ENCODE measurements at places on chromosomes 16 and 17. TPM values are rescaled to one million over a fixed set of nuclear protein-coding genes. Genes with fewer than 3 reads are reported as not detected.

RDM1 gene
- 4.3 TPM for total RNA-seq

MMP28 gene
- 0.50 TPM for total RNA-seq

AOC2 gene
- total RNA-seq, result 2.6 TPM

KRT31 gene
- total RNA-seq, result not detected

KRTAP4-9 gene
- total RNA-seq, result not detected

SULT1A4 gene
- 1.2 TPM for total RNA-seq

ASGR1 gene
- 4.4 TPM for total RNA-seq

OR4D1 gene
- total RNA-seq, result 0.22 TPM

PYCARD gene
- total RNA-seq, result 5.2 TPM

MYH13 gene
- total RNA-seq, result not detected

ITGA3 gene
- total RNA-seq, result 3.7 TPM

SDR42E1 gene
- total RNA-seq, result 12.5 TPM

GRCh38 chr17:40506786-40507185, 5.4 kb upstream of the TNS4 start:
- no peak overlapping the region for H3K4me3 ChIP-seq
- peaks cover 4% of the 10 kb centered on the region for H3K27me3 ChIP-seq
- H3K36me3 ChIP-seq, result no peaks in the 10 kb centered on the region
- H3K27ac ChIP-seq, result no peak overlapping the region

DNA sequence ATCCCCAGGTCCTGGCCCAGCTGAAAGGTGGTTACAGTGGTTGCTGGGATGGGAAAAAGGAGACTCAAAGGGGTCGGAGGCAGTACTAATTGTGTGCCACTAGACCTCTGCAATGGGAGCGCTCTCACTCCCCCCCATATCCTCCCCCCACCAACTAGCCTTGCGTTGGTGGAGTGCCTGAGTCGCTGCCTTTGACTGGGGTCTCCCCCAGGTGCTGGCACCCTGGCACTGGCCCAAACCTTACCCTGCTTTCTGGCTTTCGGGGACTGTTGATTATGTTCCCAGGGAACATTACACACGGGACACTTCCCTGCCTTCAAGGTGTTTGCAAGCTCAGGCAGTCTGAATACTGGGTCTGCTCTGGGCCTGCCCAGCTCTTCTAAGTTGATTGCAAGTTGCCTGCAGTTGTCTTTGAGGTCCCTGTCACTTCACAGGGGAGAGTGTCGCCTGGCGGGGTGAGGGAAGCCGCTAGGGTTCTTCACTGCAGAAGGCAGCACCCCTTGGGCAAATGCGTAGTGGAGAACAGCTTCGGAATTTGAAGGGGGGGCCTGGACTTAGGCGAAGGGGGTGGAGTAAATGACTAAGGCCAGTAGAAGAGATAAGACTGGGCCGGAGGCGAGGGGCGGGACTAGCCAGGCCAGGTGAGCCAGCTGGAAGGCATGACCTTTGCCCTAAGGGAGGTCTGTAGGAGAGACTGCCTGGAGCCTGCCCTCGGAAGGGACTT, 98.0 kb downstream of the RAB11FIP4 start:
- no peak for DNase-seq
- peaks cover 5% of the 10 kb centered on the region for H3K36me3 ChIP-seq
- peak overlapping the region; percentile 87 for H3K4me3 ChIP-seq
- peak overlapping the region; percentile 63 for H3K27ac ChIP-seq
- no peaks in the 10 kb centered on the region for H3K27me3 ChIP-seq

DNA sequence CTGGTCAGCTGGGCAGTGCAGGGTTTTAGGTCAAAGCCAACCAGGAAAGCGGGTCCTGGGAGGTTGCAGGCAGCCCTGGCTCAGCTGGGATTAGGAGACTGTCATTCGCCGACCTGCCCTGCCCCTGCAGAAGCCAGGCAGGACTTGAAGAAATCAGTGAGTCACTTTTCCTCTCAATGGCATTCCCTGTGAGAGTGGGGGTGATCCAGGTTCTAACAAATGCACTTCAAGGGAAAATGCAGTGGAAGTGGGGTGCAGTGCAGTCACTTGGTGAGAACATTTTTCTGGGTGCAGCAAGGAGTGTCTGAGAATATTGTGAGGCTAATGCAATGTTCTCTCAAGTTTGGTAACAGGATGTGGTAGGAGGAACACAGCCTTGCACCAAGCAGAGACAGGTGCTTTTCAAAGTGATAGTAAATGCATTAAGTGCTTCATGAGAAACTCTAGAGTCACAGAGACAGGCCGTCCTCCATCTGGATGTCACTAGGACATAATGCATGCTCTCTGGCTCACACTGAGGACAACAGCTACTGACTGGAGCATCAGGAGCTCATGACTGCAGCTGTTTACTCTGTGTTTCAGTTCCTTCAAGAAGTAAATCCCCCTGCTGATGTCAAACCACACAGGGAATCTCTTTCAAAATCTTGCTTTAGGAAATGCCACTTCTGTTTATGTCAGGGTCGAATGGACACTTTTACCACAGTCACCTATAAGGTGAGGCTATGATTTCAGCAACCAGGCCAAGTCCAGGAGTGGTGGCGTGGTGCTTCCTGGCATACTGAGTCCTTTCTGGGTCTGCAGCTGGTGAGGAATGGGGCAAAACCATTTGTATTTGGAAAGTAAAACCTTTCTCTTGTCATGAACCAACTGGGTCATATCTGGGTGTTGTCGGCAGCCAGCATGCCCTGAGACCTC, 16.7 kb downstream of the CDK5R1 start:
- H3K27ac ChIP-seq, result peak overlapping the region; percentile 95
- no peak for DNase-seq
- peak overlapping the region; percentile 50 for H3K4me3 ChIP-seq
- H3K4me1 ChIP-seq, result peaks cover 57% of the 10 kb centered on the region
- H3K36me3 ChIP-seq, result peaks cover 8% of the 10 kb centered on the region
- H3K27me3 ChIP-seq, result no peaks in the 10 kb centered on the region

GRCh38 chr16:73000020-73000906, 47.7 kb downstream of the ZFHX3 start:
- H3K4me3 ChIP-seq, result no peak overlapping the region
- H3K4me1 ChIP-seq, result no peaks in the 10 kb centered on the region
- no peaks in the 10 kb centered on the region for H3K36me3 ChIP-seq
- no peak for DNase-seq
- H3K27me3 ChIP-seq, result no peaks in the 10 kb centered on the region

DNA sequence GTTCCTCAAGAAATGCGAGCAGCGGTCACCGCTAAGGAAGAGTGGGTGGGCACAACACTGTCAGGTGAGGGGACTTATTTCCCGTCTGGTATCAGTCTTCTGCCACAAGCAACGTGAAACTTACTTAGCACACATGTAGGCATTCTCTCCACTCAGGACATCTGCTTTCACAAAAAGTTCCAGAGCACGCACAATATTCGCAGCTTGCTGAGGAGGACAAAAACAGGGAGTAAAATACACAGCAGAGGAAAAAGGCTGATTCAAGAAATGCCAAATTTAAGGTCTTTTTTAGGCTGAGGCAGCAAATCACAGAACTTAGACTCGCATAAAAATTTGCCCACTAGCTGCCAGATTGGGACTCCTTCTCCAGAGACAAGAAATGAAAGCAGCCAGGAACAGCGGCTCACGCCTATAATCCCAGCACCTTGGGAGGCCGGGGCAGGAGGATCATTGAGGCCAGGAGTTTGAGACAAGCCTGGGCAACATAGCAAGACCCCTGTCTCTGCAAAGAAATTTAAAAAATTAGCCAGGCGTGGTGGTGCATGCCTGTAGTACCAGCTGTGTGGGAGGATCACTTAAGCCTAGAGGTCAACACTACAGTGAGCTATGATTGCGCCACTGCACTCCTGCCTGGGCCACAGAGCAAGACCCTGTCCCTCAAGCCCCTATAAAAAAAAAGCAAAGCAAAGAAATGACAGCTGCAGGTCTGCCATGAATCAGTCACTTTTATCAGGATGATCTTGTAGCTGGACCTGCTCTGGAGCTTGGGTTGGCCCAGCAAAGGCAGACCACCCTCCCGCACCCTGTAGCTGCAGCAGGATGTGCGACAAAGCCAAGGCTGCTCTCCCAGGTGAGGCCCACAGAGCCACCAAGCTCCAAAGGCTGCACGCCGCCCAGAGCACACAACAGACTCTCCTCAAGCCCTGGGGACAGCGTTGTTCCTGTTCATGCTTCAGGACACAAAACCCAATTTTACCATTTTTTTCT, 20.5 kb downstream of the USP36 start:
- DNase-seq, result no peak
- H3K36me3 ChIP-seq, result peaks cover 59% of the 10 kb centered on the region
- H3K27me3 ChIP-seq, result no peaks in the 10 kb centered on the region
- no peak overlapping the region for H3K4me3 ChIP-seq
- peaks cover 50% of the 10 kb centered on the region for H3K4me1 ChIP-seq

DNA sequence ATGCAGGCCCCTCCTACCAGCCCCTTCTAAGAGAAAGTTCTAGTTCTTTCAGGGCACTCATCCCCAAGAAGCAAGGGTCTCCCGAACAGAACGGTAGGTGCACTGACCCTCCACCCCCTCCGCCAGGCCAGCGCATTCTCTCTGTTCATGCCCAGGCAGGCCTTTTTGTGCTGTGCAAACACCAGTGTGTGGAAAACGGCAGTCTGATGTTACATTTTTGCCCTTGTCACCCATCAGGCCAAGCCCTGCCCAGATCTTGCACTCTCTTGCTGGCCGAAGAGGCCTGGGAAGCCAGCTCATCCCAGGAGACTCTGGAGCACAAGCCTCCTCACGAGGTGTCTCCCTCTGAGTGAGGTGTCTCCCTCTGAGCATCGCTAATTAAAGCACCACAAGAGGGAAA, 16.1 kb upstream of the MTSS2 start:
- no peak overlapping the region for H3K4me3 ChIP-seq
- no peaks in the 10 kb centered on the region for H3K27me3 ChIP-seq
- DNase-seq, result no peak
- H3K4me1 ChIP-seq, result peaks cover 13% of the 10 kb centered on the region
- H3K27ac ChIP-seq, result no peak overlapping the region
- peaks cover 1% of the 10 kb centered on the region for H3K36me3 ChIP-seq

DNA sequence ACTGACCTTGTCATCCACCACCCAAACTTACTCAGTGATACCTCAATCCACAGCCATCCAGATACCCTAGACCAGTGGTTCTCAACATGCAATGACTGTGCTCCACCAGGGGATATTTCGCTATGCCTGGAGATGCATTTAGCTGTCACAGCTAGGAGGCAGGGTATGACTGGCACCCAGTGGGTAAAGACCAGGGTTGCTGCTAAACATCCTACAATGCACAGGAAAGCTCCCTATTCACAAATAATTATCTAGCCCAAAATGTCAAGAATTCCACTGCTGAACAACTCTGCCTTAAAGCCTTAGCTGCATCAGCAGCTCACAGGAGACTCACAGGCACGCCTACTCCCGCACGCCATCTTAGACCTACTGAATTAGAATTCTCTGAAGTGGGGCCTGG, 212.6 kb downstream of the GRIN2A start:
- no peak for DNase-seq
- H3K27me3 ChIP-seq, result peaks cover 4% of the 10 kb centered on the region
- H3K36me3 ChIP-seq, result no peaks in the 10 kb centered on the region
- no peak overlapping the region for H3K4me3 ChIP-seq
- peaks cover 4% of the 10 kb centered on the region for H3K4me1 ChIP-seq

DNA sequence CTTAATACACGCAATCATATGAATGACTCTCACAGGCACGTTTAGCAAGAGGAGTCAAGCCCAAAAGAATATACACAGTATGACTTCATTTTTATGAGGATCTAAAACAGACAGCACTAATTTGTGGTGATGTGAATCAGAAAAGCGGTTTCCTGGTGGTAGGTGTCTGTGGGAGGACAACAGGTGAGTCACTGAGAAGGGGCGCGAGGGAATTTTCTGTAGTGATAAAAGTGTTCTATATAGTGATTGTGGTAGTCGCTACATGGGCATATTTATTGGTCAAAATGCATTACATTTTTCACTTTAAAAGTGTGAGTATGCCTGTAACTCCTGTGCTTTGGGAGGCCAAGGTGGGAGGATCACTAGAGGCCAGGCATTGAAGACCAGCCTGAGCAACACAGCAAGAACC, 7.6 kb upstream of the TNRC6A start:
- no peak overlapping the region for H3K4me3 ChIP-seq
- no peak overlapping the region for H3K27ac ChIP-seq
- peak; percentile 47 for DNase-seq
- H3K4me1 ChIP-seq, result peaks cover 10% of the 10 kb centered on the region

GRCh38 chr16:17515421-17516210, 44.9 kb upstream of the XYLT1 start:
- no peak for DNase-seq
- H3K27ac ChIP-seq, result no peak overlapping the region
- no peaks in the 10 kb centered on the region for H3K36me3 ChIP-seq
- H3K27me3 ChIP-seq, result peaks cover 4% of the 10 kb centered on the region
- H3K4me1 ChIP-seq, result no peaks in the 10 kb centered on the region

DNA sequence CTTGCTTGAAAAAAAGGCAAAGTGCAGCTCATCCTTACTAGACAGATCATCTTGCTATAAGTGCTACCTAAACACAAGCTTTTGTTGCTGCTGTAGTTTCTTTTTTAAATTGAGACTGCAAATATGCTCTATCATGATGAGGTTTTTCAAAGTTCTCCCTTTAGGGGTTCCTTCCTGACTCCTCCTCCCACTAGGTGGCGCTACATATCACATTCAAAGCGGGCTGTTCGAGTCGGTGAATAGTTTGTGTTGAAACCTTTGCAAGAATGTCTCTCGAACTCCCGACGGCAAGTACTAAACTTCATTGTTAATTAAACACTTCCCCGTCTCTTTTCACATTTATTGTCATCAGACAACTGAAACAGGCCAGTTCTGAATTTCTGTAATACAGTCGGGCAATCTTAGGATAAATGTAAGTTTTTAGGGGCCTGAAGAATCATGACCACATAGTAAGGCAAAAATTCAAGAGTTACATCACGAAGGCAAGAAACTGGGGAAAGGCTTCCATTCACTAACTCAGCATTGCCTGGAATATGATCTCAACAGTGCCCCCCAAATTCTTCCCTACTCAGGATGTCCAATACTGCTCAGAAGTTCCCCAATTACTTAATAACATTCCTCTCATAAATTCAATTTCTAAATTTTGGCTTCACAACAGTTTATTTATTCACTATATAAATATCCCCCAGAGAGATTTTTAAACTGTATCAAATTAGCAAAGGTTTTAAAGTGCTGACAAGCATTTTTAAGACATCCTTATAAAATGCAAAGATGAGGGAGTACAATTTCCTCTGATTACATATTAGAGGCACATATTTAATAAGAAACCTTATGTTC, 6.7 kb downstream of the HS3ST3A1 start:
- H3K4me3 ChIP-seq, result no peak overlapping the region
- H3K36me3 ChIP-seq, result no peaks in the 10 kb centered on the region
- peak; percentile 66 for DNase-seq
- peaks cover 4% of the 10 kb centered on the region for H3K4me1 ChIP-seq
- peaks cover 44% of the 10 kb centered on the region for H3K27me3 ChIP-seq

GRCh38 chr17:6162892-6163291, 92.7 kb downstream of the WSCD1 start:
- no peaks in the 10 kb centered on the region for H3K4me1 ChIP-seq
- no peaks in the 10 kb centered on the region for H3K36me3 ChIP-seq
- no peak overlapping the region for H3K4me3 ChIP-seq
- no peak for DNase-seq
- peaks cover 21% of the 10 kb centered on the region for H3K27me3 ChIP-seq

- H3K27ac ChIP-seq, result no peak overlapping the region
- DNase-seq, result no peak
- H3K4me3 ChIP-seq, result no peak overlapping the region
These were observed 4.4 kb downstream of the CHD9NB start for GRCh38 chr16:53048139-53048915.

GRCh38 chr16:78098595-78099270, 721 bp upstream of the WWOX start:
- peaks cover 4% of the 10 kb centered on the region for H3K36me3 ChIP-seq
- peak overlapping the region; percentile 93 for H3K27ac ChIP-seq
- peaks cover 23% of the 10 kb centered on the region for H3K4me1 ChIP-seq
- no peak for DNase-seq
